Lung (tissue), 17 donors: ENCODE measurements at places on chromosomes 1 and 21. TPM values are rescaled to one million over a fixed set of nuclear protein-coding genes. Genes with fewer than 3 reads are reported as not detected.

DNA sequence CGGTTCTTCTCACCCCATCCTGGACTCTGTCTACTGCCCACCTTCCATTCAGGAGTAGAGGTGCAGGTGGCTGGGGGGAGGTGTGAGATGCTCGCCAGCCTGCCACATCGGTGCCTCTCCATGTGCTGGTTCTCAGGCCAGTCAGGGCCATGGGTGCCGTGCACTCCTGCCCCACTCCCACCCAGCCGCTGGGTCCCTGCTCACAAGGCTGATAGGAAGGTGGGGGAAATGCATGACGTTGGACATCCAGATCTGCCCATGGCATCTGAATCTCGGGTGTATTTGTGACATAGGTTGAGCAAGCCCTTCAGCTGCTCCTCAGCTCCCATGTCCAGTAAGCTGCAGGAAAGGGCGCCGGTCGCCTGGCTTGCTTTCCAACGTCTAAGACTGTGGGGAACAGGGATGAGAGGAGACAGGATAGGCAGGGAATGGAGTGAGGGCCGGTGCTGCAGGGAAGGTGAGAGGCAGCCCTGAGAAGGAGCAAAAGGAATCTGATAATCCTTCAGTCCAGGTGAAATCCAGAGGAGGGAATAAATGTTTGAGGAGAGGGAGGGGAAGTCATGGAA is 11.8 kb downstream of the S100A7A start:
- H3K27ac ChIP-seq, result no peak overlapping the region
- no peaks in the 10 kb centered on the region for H3K27me3 ChIP-seq
- DNase-seq, result no peak
- no peaks in the 10 kb centered on the region for H3K4me1 ChIP-seq
- H3K36me3 ChIP-seq, result no peaks in the 10 kb centered on the region
- no peak overlapping the region for H3K4me3 ChIP-seq

RGS8 gene
- total RNA-seq, result not detected

DNA sequence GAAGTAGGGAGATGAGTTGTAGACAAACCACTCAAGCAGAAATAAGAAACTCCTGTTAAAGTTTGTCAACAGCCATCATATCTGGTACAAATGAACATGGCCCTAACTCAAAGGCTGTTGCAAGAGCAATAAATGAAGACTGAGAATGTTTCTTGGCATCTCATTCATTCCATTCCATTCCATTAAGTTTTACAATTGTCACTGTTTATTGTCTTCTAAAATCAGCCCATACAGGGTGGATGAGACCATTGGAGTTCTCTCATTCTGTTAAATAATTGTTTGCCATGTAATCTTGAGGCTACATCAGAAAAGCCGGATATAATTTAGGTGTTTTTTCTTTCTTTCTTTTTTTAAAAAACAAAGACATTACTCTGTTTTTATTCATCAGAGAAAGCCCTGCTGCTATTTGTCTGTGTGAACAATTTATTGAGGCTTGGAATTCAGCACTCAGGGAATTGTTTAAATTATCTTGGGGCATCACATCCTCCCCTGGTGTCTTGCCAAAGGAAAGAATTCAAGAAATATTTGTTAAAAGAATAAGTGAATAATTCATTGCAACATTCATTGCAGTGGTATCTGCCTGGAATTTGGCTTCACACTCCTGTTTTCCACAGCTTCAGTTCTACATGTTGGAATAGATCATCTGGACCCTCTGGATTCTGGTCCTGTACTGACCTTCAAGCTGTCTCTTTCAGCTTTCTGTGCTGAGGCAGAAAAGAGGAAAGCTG is 604.5 kb downstream of the PLPP3 start:
- H3K27me3 ChIP-seq, result no peaks in the 10 kb centered on the region
- no peaks in the 10 kb centered on the region for H3K36me3 ChIP-seq
- peaks cover 10% of the 10 kb centered on the region for H3K4me1 ChIP-seq
- no peak overlapping the region for H3K27ac ChIP-seq

DNA sequence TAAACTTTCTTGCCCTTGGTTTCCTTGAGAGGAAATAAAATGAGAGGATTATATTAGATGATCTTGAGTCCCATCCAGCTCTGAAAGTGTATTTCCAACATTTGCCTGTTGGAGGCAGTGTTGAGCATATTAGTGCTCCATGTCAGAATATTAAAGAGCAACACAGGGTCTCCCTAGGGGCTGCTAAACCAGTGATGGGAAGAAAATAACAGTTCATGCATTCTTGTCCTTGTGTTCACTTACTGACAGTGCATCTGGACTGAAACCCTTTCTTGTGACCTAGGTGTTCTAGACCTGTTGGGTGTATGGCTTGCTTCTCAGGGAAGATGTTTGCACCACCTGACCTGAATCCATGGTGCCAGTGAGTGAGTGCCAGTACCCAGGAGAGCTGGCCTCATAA is 124.7 kb upstream of the KIAA0040 start:
- no peak for DNase-seq
- no peaks in the 10 kb centered on the region for H3K36me3 ChIP-seq
- no peak overlapping the region for H3K4me3 ChIP-seq

SPATA46 gene
- total RNA-seq, result not detected
